Body of pancreas (tissue), 4 donors: ENCODE measurements at places on chromosomes 3 and 15. TPM values are rescaled to one million over a fixed set of nuclear protein-coding genes. Genes with fewer than 3 reads are reported as not detected.

DNA sequence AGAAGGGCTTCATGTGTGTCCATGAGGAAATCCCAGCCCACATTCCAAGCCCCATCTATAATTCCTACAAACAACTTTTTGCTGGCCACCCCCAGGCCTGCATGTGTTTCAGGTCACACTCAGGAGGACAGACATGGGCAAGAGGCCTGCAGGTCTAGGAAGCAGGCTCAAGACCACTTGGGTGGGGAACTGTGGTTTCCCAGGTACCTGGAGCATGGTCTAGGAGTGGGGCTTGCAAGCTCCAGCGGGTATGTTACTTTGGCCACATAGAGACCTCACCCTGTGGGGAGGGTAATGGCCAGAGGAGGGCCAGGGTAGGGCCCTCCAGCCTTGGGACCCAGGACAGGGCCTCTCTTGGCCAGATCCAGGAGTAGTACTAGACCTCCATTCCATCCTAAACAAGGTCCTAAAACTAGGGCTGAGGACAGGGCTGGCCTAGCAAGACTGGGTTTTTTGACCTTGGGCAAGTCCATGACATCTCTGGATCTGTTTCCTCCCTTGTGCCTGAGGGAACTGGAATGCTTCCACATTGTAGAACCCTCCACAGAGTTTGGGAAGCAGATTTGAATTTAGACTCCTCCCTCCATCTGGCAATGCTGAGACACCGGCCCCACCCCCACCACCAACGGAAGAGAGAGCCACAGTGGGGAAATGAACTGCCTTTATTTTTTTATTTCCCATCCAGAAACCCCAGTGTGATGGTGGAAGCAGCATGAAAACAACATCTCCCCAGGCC is 22.3 kb downstream of the EAF1 start:
- no peak for DNase-seq

GRCh38 chr15:90907838-90908507 is 4.9 kb downstream of the MAN2A2 start:
- no peak for DNase-seq

DNA sequence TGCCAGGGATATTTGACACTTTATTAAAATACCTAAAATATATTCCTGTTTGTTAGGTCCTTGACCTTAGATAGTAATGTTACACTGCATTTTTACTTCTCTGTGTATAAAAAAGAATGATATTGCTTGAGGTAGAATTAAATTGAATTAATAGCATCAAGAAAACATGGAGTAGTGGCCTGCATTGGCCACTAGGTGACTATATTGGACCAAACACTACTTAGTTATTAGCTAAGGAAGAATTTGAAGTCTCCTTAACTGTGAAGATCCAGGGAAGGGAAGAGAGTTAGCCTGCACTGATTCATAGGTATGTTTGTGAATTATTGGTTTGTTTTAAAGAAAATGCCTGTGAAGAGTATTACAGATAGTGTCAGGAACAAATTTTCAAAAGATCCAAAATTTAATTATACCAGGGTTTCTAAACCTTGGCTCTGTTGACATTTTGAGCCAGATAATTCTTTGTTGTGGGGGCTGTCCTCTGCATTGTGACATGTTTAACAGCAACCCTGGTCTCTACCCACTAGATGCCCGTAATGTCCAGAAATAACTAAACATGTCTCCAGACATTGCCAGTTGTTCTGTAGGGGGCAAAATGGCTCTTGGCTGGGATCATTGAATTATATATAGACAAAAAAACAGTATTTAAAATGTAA is 103.6 kb upstream of the THSD4 start:
- DNase-seq: no peak

GRCh38 chr3:59171491-59171890 is 121.7 kb upstream of the CFAP20DC start:
- no peak for DNase-seq

DNA sequence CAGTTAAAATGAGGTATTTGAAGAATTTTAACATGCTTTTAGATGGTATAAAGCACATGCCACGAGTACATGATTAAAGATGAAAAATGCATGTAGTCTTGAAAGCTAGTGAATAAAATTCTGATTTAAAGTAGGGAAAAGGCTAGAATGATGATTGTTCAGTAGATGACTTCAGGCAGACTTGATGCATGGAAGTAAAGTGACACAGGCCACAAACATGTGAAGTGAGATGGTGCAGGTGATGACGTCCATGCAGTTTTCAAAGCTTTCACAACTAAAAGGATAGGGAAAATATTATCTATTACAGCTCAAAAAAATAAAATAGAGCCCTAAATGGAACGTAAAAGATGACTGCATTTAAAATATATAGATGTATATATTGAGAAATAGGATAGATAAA is 140.9 kb downstream of the TFG start:
- DNase-seq: no peak

DNA sequence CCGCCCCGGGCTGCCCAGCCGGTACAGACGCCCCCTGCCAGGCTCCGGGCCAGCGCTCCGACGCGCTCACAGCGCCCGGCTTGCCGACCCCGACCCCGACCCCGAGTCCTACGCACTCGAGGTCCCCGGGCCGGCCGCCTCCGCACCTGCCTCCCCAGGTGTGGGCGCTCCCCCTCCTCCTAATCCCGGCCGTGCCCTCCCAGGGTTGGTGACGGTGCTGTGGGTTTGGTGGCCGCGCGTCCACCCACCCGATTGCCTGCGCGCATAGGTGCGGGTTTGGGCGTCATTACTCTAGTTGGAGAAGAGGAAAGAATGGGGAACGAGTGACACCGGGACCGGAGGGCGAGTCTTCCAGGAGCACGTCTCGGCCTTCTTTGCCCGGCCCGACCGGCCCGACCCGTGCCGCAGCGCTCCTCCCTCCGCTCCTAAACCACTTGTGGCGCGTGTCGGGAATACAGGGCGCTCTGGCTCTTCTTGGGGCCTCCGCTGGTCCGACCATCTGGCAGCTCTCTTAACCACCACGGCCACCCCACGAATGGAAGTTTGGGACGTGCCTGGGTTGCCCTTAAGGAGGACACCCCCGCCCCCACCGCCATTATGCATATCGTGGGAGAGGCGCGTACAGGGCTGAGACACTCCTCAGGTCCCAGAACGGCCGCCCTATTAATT is 810 bp upstream of the THRB start:
- DNase-seq: peak; percentile 74

- no peak for DNase-seq
Measured at GRCh38 chr3:13099707-13100106, 26.5 kb upstream of the IQSEC1 start.

- DNase-seq: no peak
Measured at GRCh38 chr15:29324746-29325145, 55.1 kb upstream of the NSMCE3 start.

- DNase-seq: no peak
Measured at GRCh38 chr3:192883512-192883911, 34.1 kb downstream of the MB21D2 start.

DNA sequence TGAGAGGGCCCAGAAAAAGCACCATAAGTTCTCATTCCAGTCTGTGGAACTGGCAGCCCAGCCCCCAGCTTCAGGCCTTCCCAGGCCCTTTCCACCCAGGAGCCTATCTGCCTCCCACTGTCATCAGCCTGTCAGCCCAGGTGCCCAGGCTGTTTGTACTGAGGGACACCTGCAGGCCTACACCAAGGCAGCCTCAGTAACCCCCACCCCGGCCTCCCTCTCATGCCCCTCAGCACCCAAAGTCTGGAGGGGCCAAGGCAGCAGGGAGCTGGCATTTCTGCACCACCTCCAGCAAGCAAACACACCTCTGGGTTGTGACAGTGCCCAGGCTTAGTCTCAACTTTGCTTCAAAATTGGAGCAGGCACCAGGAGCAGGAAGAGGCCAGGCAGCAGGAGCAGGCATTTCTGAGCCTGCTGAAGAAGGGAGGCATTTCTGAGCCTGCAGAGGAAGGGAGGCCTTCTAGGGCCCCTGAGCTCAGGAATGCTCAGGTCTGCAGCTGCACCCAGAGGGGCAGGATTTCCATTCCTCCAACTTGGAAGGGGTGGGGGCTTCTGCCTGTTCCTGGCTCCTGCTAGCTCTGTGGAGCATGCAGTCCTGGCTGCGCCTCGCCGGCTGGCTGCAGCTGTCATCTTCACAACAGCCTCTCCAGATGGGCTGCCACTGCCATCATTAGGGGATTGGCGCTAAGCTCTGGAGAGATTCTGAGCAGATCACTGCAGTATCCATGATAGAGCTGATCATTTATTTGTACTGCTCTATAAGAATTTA is 396.1 kb downstream of the UNC13C start:
- DNase-seq: no peak

GRCh38 chr15:40333922-40334492 is 6.7 kb downstream of the CCDC9B start:
- DNase-seq: peak; percentile 25

DNA sequence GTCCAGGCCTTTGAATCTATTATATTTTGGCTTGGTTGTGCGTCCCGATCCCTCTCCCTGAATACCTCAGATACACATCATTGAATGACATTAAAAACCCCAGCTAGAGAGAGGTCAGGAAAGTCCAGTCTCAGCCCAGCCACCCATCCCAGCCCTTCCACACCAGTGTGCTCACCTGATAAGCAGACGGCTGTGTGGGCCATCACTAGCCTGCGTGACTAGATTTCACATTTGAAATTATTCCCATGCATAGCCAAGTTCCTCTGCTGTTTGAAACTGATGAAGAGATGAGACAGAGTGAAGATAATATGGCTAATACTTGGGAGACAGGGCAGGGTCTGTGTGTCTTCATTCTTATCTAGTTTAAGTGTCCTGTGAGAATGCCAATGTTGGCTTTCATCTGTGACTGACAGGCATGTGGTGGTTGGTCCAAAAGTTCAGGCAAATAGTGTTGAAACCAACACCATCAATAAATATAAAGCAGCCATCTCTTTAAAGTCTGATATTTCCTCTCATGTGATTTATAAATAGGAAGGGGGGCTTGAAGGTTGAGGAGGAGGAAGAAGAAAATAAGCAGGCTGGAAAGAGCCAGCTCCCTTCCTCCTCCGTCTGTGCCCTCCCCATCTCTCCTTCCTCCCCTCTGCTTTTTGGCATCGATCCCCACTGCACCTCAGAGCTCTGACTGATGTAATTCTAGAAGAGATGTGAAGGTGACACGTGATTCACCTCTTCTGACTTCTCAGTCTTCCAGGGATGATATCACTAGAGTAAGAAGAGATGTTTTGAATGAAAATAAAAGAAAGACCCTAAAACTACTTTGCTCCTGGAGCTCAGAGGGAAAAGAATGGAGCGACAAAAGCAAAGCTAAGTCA is 5.1 kb downstream of the FAM43A start:
- DNase-seq: no peak

DNA sequence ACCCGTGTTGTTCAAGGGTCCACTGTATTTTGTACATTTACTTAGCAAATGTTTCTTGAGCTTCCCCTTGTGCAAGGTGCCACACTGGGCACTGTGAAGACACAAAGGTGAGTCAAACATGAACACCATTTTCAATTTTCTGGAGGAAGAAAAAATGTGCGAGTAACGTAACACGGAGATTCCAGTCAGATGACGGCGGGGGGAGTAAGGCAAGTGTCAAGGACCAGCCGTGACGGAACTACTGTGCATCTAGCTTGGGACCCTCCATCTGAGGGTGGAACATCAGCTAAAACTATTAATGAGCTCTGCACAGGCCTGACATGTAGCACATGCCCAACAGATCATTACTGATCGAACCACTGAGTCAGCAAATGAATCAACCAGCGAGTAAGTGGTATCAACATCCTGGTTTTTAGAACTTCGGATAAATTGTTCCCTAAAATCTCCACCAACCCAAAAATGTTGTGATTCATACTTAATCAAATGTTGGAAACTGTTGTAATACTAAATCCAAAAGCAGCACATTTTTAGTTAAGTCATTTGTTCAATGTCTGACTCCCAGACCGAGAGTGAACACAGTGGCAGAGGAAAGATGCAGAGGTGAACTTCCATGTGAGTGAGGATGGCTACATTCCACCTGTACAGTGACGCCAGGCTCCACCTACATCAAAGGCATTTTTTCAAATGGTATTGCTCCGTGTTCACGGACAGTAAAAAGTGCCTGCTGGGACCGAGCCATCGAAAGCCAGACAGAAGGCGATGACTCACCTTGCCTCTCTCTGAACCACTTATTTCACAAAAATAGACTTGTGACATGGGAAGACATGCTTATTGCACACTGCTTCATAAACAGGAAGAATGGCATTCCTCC is 172.2 kb downstream of the ATP10A start:
- DNase-seq: no peak

GRCh38 chr15:30791239-30792175 is 112.2 kb upstream of the FAN1 start:
- peak; percentile 15 for DNase-seq

Gene SKIL
- total RNA-seq: 22.6 TPM

Gene PRR20G
- not detected for total RNA-seq

Gene GOLGA8G
- not detected for total RNA-seq

Gene DIS3L
- 17.9 TPM for total RNA-seq

Gene PLD1
- total RNA-seq: 96.2 TPM

Gene C3orf22
- not detected for total RNA-seq

Gene SPINK8
- total RNA-seq: not detected

Gene UROC1
- not detected for total RNA-seq

Gene VPS39
- total RNA-seq: 133 TPM

Gene DLL4
- total RNA-seq: 3.6 TPM

Gene PIF1
- not detected for total RNA-seq
